ENCODE measurements at places on chromosomes 11 and 22. TPM values are rescaled to one million over a fixed set of nuclear protein-coding genes. Genes with fewer than 3 reads are reported as not detected.

- H3K27me3 ChIP-seq: no peaks in the 10 kb centered on the region
- no peaks in the 10 kb centered on the region for H3K36me3 ChIP-seq
- H3K4me3 ChIP-seq: no peak overlapping the region
- H3K27ac ChIP-seq: no peak overlapping the region
- no peaks in the 10 kb centered on the region for H3K4me1 ChIP-seq
These were observed 147.2 kb downstream of the TRPC6 start for GRCh38 chr11:101436511-101437142.

ANKK1 gene
- 1.7 TPM for total RNA-seq

DNA sequence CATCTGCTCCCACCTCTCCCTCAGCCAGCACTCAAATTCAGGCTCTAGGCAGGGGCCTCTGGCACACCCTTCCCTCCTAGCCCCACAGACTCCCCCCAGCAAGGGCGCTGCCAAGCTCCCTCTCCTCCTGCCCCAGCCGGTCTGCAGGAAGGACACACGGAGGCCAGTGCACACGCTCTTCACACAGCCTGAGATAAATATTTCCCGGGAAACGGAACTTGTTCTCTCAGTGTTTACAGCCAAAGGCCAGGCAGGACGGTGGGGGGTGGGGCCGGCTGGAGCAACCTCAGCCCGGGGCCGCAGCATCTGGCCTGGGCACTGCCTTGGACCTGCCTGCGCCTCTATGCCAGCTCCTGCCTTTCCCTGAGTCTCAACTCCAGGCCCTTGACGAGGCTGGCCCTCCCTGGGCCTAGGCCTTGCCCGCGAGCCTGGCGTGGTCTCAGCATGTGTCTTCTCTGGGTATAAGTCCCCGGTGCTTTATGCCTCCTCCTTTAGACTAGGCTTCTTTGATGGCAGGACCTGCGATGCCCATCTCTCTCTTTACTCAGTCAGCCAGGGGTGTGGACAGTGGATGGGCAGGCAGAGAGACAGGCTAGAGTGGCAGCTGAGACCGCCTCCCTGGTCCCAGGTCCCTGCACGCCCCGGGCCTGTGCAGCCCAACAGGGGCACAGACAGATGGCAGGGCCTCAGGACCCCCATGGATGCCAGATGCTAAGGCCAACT is 48.4 kb downstream of the PDE2A start:
- H3K4me1 ChIP-seq: no peaks in the 10 kb centered on the region
- H3K4me3 ChIP-seq: no peak overlapping the region
- no peaks in the 10 kb centered on the region for H3K36me3 ChIP-seq

- no peaks in the 10 kb centered on the region for H3K36me3 ChIP-seq
- no peak overlapping the region for H3K4me3 ChIP-seq
- no peaks in the 10 kb centered on the region for H3K27me3 ChIP-seq
These were observed 7.6 kb upstream of the FTH1 start for GRCh38 chr11:61974766-61975631.

- no peak for DNase-seq
- H3K4me3 ChIP-seq: no peak overlapping the region
- H3K27me3 ChIP-seq: no peaks in the 10 kb centered on the region
- H3K36me3 ChIP-seq: no peaks in the 10 kb centered on the region
- no peak overlapping the region for H3K27ac ChIP-seq
- H3K4me1 ChIP-seq: no peaks in the 10 kb centered on the region
These were observed 64.5 kb downstream of the TP53I11 start for GRCh38 chr11:44885919-44886789.

GRCh38 chr22:47245786-47246185 is 483.3 kb downstream of the TBC1D22A start:
- H3K4me3 ChIP-seq: no peak overlapping the region
- no peak for DNase-seq
- no peak overlapping the region for H3K27ac ChIP-seq
- no peaks in the 10 kb centered on the region for H3K4me1 ChIP-seq
- H3K36me3 ChIP-seq: no peaks in the 10 kb centered on the region

GRCh38 chr11:119029069-119029339 is 1.7 kb downstream of the SLC37A4 start:
- no peaks in the 10 kb centered on the region for H3K36me3 ChIP-seq
- no peaks in the 10 kb centered on the region for H3K27me3 ChIP-seq
- H3K4me3 ChIP-seq: peak overlapping the region; percentile 85
- H3K4me1 ChIP-seq: peaks cover 57% of the 10 kb centered on the region

DNA sequence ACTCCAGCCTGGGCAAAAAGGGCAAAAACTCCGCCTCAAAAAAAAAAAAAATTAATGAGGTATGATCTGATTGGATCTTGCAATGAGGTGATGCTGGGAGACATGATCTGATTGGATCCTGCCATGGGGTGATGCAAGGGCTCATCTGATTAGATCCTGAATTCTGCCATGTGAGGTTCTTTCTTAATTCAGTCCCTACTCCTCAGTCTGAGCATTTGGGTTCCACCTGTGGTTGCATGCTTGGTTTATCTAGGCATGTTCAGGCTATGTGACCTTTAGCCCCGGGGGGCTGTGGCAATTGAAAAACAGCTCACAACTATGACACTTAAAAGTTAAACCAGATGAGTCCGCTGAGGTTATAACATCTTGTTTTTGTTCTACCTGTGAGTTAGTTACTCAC is 4.8 kb upstream of the TRIM6 start:
- H3K27ac ChIP-seq: no peak overlapping the region
- no peaks in the 10 kb centered on the region for H3K27me3 ChIP-seq
- H3K4me1 ChIP-seq: peaks cover 4% of the 10 kb centered on the region

PGGHG gene
- 51.1 TPM for total RNA-seq

DNA sequence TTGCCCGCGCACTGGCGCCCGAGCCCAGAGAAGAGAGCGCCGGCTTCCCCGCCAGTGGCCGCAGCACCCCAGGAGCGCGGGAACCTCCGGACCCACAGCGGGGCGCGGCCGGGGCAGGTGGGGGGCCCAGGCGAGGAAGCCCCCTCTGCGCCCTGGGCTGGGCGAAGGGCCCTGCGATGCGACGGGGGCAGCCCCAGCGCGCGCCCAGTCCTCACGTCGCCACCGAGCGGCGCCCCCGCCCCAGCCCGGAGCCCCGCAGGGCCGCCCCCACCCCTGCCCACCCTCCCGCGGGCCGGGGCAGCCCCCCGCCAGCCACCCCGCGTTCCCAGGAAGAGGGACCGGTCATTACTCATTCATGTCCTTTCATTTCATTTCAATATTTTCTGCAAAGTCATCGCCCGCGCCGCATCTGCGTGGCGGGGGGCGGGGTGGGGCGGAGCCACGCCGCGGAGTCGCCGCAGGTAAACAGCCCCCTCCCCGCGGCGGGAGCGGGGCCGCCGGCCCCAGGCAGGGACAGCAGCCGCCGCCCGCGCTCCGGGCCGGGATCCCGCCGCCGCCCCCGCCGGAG is 673 bp upstream of the PANX2 start:
- no peak overlapping the region for H3K27ac ChIP-seq
- H3K27me3 ChIP-seq: peaks cover 41% of the 10 kb centered on the region
- H3K4me1 ChIP-seq: no peaks in the 10 kb centered on the region
- DNase-seq: no peak

GRCh38 chr22:23275751-23276150 is 95.4 kb downstream of the BCR start:
- H3K4me1 ChIP-seq: peaks cover 5% of the 10 kb centered on the region
- H3K36me3 ChIP-seq: peaks cover 88% of the 10 kb centered on the region
- no peaks in the 10 kb centered on the region for H3K27me3 ChIP-seq
- no peak overlapping the region for H3K4me3 ChIP-seq

DNA sequence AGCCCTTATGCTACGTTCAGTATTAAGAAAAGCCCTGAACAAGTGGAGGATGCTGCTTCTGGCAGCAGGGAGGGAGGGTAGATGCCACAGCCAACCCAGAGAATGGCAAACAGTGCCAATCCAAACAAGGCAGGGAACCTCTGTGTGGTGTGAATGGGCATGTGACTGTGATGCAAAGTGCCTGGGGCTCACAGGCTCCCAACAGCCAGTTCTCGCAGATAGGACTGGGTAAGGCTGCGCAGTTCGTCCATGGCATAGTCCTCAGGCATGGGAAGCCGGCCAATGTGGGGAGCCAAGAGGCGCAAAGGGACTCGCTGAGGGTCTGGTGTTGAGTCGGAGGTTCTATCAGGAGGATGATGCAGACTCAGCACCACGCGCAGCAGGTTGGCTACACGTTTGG is 4.8 kb upstream of the CHRNA10 start:
- H3K4me3 ChIP-seq: no peak overlapping the region
- DNase-seq: no peak
- no peaks in the 10 kb centered on the region for H3K4me1 ChIP-seq
- H3K27me3 ChIP-seq: no peaks in the 10 kb centered on the region

DNA sequence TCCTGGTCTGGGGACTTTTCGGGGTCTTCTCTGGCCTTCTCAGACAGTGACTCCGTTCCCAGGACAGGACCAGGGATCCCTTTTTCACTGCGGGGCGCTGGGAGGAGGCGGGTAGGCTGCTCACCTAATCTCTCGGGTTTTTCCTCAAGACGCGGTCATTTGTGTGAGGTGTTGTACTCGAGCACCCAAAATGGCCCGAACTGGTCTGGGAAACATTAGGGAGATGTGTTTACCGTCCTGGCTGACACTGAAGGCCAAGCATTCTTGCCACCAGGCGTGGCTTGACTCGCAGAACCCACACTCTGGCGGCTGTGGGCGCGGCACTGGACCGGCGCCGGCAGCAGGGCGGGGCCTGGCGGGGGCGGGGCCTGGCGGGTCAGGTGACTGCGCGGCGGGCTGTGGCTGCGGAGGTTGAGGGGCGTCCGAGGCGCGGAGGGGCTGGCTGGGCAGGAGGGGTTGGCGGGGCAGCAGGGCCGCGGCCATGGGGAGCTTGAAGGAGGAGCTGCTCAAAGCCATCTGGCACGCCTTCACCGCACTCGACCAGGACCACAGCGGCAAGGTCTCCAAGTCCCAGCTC is at the start of gene SWAP70:
SWAP70 (plus strand) TSS at position 379 of the 577 bp plus-strand sequence; CDS start at position 482, 103 bp downstream.
- H3K4me1 ChIP-seq: no peaks in the 10 kb centered on the region
- DNase-seq: peak; percentile 87
- H3K4me3 ChIP-seq: peak within 1 kb of the TSS; percentile 52
- peak within 1 kb of the TSS; percentile 93 for H3K27ac ChIP-seq
- H3K36me3 ChIP-seq: no peaks in the 10 kb centered on the region

DNA sequence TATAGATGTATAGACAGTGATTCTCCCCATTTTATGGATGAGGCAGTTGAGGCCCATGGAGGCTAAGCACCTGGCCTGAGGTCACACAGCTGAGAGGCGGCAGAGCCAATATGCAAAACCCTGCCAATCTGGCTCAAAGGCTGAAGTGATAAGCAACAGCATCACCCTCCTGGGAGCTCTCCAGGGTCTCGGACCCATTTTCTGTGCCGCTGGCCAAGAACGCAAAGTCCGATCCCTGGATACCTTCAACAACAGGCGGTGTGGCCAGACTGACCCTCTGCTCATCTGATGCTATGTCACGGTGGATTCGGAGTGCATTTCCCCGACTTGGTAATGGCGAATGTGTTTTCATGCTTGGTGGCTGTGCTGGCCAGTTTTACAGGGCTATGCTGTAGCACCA is 595.0 kb downstream of the TBC1D22A start:
- no peak overlapping the region for H3K4me3 ChIP-seq
- DNase-seq: no peak
- no peaks in the 10 kb centered on the region for H3K36me3 ChIP-seq

RTN4R gene
- total RNA-seq: 2.5 TPM

DNA sequence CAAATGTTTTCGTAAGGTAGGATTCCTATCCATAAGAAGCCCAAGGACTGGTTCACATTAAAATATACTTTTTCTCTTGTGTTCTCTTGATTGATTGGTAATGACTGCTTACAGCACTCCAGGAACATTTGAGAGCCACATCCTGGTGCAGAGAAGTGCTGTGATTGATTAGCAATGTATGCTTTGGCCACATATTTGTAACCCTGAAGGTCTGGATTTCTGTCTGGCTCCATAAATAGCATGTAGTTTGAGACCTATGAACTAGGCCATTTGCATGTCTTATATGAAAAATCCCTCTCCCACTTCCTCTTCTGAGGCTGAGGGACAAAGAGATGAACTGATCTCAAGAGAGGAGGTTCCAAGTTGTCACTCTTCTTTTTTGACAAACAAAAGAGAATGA is 49.3 kb upstream of the CD44 start:
- no peak overlapping the region for H3K27ac ChIP-seq
- no peak for DNase-seq
- peaks cover 3% of the 10 kb centered on the region for H3K4me1 ChIP-seq

DNA sequence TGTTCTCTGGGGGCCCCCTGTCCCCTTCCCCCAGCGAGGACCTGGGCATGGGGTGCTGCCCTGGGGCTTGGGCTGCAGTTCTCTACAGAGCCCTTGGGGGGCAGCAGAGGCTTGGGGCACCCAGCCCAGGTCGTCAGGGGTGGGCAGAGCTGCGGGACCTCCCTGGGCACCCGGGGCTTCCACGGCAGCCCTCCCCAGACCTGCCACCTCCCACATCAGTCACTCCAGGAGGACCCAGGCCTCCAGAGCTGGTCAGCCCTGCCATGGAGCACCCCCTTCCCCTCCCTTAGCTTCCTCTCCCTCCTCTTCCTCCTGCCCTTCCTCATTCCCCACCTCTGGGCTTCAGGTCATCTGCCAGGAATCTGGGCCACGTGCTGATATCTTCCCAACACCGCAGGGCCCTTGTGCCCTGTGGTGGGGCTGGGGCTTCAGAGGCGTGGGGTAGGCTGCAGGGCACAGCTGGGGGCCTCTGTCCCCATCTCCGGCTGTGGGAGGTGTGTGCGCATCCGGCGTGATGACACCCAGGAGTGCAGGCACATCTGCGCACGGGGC is 5.8 kb downstream of the TSPAN4 start:
- H3K4me3 ChIP-seq: no peak overlapping the region
- no peak for DNase-seq
- no peaks in the 10 kb centered on the region for H3K27me3 ChIP-seq
- H3K4me1 ChIP-seq: peaks cover 40% of the 10 kb centered on the region
- H3K36me3 ChIP-seq: no peaks in the 10 kb centered on the region

DNA sequence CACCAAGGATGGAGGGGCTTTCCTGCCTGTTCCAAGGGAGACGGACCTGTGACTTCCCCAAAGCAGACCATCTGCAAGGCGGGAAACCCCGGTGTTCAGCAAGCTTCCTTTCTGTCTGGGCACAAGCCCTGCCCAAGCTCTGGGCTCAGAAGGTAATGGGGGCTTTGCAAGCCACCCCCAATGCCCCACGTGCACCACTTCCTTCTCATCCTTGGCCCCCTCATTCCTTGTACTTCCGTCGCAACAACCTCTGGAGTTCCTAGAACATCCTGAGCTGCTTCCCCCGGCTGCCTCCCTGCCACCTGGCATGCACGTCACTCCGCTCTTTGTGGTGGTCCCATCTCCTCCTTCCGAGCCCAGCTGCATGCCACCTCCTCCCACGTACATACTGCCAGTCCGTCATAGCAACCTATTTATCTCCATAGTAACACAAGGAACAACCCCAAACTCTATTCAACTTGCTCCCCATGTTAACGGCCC is 3.9 kb downstream of the MYEOV start:
- peaks cover 4% of the 10 kb centered on the region for H3K4me1 ChIP-seq
- no peak for DNase-seq
- peak overlapping the region; percentile 34 for H3K4me3 ChIP-seq
- H3K36me3 ChIP-seq: no peaks in the 10 kb centered on the region

DNA sequence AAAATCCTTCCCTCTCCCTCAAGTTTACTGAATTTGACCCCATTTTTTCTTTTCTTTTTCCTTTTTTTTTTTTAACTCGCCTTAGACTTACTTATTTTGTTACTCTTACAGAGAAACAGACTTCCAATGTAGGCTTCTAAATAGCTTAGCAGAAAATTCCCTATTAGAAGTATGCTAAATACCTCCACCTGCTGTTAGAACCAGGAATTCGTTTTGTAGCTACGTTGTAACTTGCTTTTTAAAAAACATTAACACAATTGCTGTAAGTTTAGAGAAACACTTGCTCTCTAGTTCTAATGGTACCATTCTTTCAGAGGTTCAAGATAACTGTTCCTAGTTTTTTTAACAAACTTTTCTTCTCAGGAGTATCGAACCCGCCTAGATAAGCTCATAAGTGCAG is 324.2 kb downstream of the DCDC1 start:
- DNase-seq: no peak
- no peak overlapping the region for H3K4me3 ChIP-seq
- no peaks in the 10 kb centered on the region for H3K36me3 ChIP-seq
- H3K27ac ChIP-seq: no peak overlapping the region
- no peaks in the 10 kb centered on the region for H3K27me3 ChIP-seq

Data from tibial nerve (tissue), 4 donors.